ENCODE measurements at places on chromosomes 6 and 20. TPM values are rescaled to one million over a fixed set of nuclear protein-coding genes. Genes with fewer than 3 reads are reported as not detected.

The RIPOR3 gene
- 1.2 TPM for polyA plus RNA-seq

The RNF39 gene
- polyA plus RNA-seq: not detected

The HLA-DQB1 gene
- not detected for polyA plus RNA-seq

The TTBK1 gene
- polyA plus RNA-seq: not detected

The PTP4A1 gene
- 15.7 TPM for polyA plus RNA-seq

GRCh38 chr20:11564491-11564890 is 353.2 kb upstream of the BTBD3 start:
- no peak for DNase-seq

DNA sequence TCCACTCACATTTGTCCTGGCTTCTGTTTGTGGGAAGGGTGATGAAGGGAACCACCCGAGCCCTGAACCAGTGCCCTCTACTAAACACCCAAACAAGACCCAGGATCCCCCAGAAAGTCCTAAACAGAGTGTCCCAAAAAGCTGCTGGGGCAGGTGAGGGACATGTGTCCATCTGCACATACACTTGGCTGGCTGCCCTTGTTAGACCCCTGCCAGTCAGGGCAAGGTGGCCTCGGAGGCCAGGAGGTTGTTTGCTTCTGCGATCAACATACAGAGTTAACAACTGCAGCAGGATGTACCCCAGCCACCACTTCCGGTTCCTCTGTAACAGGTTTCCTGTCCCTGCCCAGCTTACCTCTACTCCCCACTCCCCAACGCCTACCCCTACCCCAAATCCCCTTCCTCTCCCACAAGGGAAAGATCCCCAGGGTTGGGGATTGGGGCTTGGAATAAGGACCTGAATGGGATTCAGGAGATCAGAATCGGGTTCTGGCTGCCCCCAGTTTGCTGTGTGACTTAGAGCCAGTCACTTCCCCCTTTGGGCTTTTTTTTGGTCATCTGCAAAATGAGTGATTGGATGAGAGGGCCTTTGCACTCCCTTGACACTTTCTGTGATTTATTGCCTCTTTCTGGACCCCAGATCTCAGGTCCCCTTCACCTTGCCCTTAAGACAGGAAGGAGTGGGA is 13.9 kb downstream of the DEF6 start:
- no peak for DNase-seq

DNA sequence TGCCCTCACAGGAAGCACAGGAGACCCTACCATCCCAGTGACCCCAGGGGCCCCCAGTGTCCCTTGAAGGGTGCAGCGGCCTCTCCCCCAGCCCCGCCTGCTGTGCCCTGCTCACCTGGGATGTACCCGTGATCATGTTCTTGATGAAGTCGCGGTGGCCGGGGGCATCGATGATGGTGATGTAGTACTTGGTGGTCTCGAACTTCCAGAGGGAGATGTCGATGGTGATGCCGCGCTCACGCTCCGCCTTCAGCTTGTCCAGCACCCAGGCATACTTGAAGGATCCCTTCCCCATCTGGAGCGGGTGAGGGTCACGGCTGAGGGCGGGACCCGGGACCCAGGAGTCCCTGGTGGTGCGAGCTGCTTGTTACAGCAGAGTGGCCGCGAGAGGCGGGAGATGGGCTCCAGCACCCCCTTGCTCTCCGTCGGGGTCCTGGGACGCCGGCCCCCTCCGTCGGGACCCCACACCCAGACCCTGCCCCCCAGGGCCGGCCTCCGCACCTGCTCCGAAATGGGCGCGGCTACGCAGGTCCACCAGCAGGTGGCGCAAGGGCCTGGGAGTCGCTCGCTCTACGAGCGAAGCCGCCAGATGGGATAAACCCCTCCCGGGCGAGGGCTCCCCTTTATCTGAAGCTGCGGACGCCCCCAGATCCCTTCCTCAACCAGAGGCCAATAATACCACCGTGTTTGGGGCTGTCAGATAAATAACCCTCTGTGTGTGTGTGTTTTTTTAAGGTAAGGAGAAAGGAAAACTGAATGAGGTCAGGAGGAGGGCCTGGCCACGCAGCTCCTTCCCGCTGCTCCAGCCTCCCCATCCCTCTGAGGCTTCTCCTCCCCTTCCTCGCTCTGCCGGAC is 2.9 kb downstream of the EEF1A2 start:
- no peak for DNase-seq

GRCh38 chr6:279341-280029 is 12.8 kb upstream of the DUSP22 start:
- DNase-seq: no peak

- no peak for DNase-seq
Observed at GRCh38 chr6:85675030-85675819, 32.5 kb upstream of the SYNCRIP start.

DNA sequence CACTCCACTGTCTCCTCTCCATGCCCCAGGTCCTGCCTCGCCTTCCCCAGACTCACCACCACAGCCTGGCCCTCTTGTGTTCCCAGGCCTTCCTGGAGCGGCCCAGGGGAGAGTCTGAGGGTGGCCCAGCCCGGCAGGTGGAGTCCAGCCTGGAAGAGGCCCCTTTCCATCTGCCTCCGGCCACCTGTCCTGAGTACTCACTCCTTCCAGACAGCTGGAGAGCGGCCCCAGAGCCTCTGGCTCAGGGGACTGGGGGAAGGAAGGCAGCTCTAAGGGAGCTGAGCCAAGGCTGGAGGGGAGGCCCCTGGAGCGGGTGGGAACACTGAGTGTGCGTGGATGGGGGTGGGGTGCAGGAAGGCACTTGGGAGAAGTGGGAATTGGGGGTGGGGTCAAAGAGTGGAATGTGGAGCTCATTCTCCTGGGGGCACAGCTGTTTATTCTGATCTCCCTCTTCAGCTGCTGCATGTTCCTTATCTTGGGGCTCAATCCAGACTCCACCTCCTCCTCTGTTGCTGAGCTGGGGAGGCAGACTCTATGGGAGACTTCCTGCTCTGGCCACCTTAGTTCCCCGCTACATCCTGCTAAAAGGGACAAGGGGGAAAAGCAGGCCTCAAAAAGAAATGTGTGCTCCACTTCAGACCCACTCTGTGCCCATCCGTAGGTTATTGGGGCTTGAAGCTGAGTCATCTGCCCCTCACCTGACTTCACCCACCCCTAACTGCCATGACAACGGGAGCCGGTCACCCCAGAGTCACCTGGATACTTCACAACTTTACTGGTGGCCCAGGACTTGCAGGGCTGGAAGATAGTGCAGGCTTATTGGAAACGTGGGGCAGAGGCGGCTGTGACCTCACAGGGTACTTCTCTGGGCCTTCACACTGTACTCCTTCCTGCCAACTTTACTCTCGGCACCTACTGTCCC is 19.5 kb upstream of the TAF8 start:
- no peak for DNase-seq

GRCh38 chr20:58483470-58483869 is 31.7 kb downstream of the APCDD1L start:
- DNase-seq: no peak

DNA sequence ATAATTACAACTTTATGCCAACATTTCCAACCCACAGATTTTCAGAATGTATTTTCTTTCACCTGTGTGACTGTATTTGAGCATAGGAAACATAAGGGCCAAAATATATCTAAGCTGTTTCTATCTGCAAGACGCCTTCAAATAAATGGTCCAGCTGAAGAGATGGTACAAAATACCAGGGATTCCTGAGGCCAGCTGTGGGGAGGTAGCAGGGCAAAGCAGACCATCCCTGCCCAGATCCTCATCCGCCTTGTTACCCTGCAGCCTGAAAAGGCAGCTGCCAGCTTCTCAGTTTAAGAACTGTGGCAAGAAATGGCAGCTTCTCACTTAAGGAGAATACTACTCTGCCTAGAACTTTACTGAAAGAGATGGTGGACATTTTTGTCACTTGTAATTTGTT is 143.3 kb downstream of the KHDC1L start:
- no peak for DNase-seq

GRCh38 chr6:28683945-28684538 is 158.4 kb downstream of the GPX5 start:
- DNase-seq: no peak

GRCh38 chr6:52077180-52077884 is 10.1 kb downstream of the PKHD1 start:
- DNase-seq: no peak

GRCh38 chr6:35487658-35488516 is 9.0 kb downstream of the TEAD3 start:
- DNase-seq: no peak

Data from BJ (cell line).